Activated CD8-positive, alpha-beta memory T cell treated with anti-CD3 and anti-CD28 coated beads, Interleukin-2, amount 10 ng/mL, durations not matched to agents 7 days and 5 days (primary cell): ENCODE measurements at places on chromosomes 13 and 19. TPM values are rescaled to one million over a fixed set of nuclear protein-coding genes. Genes with fewer than 3 reads are reported as not detected.

The ZNF536 gene
- total RNA-seq, result not detected

DNA sequence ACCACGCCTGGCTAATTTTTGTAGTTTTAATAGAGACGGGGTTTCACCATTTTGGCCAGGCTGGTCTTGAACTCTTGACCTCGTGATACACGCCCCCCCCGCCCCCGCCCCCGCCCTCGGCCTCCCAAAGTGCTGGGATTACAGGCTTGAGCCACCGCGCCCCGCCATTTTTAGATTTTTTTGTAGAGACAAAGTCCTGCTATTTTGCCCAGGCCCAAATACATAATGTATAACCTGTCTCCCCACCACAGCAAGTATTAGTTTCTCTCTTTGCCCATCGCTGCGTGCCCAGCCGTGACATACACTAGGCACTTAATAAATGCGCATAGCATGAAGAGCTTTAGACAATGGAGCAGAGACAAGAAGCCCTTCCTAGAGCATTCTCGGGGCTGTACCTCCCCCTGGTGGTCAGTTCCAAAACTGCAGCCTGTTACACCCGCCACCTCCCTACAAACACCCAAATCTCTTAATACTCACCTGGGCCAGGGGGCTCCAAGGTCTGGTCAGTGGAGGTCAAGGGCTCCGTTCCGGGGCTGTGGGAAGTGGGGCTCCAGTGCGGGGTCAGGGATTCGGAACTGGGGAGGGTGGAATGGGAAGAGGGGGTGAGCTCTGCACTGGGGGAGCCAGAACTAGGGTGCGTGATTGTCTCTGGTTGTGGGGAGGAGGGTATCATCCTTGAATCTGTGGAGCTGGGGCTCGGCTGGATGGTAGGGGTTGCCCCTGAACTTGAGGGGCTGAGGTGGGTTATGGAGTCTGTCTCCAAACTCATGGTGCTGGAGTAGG is 22.5 kb downstream of the IQCN start:
- peaks cover 19% of the 10 kb centered on the region for H3K27me3 ChIP-seq
- no peaks in the 10 kb centered on the region for H3K36me3 ChIP-seq
- peaks cover 3% of the 10 kb centered on the region for H3K4me1 ChIP-seq

- peaks cover 77% of the 10 kb centered on the region for H3K4me1 ChIP-seq
- H3K27ac ChIP-seq, result peak overlapping the region; percentile 99
- H3K36me3 ChIP-seq, result peaks cover 22% of the 10 kb centered on the region
- peak overlapping the region; percentile 51 for H3K4me3 ChIP-seq
Measured at GRCh38 chr19:10412257-10412977, 7.9 kb upstream of the PDE4A start.

The LILRA2 gene
- 0.14 TPM for total RNA-seq

The IFNL1 gene
- total RNA-seq, result 0.26 TPM

DNA sequence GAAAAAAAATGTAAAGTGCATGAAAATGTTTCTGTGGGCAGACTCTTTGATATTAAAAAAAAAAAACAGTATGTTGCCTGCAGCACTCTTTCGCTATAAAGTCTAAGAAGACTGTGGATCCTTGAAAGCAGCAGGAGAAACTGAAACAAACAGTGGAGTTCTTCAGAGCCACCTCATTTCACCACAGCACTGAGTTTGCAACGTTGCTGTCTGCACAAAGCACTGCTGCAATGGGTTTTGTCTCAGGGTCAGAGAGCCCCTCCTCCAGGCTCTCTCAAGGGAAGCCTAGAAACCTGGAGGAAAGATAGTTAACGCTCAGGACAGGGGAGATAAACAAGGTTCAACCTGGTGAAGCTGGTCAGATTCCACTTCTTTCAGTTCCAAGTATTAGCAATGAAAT is 248.7 kb downstream of the EFNB2 start:
- no peaks in the 10 kb centered on the region for H3K4me1 ChIP-seq
- H3K36me3 ChIP-seq, result no peaks in the 10 kb centered on the region
- no peaks in the 10 kb centered on the region for H3K27me3 ChIP-seq
- H3K27ac ChIP-seq, result no peak overlapping the region
- no peak for DNase-seq
- H3K4me3 ChIP-seq, result no peak overlapping the region

The MBD3L3 gene
- total RNA-seq, result not detected

The SHISA2 gene
- total RNA-seq, result not detected

The METTL21C gene
- total RNA-seq, result not detected

The SOHLH2 gene
- total RNA-seq, result not detected

The DAND5 gene
- 0.26 TPM for total RNA-seq

DNA sequence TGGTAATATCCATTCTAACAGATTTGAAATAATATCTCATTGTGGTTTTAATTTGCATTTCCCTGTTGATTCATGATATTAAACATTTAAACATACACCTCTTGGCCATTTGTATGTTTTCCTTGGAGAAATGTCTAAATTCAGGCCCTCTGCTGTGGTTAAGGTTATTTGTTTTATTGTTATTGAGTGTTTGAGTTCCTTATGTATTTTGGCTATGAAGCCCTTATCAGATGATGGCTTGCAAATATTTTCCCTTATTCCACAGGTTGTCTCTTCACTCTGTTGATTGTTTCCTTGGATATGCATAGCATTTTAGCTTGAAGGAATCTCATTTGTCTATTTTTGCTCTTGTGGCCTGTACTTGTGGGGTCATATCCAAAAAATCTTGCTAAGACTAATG is 303.6 kb downstream of the GPC5 start:
- H3K4me1 ChIP-seq, result no peaks in the 10 kb centered on the region
- H3K27me3 ChIP-seq, result no peaks in the 10 kb centered on the region

The PRODH2 gene
- total RNA-seq, result not detected

DNA sequence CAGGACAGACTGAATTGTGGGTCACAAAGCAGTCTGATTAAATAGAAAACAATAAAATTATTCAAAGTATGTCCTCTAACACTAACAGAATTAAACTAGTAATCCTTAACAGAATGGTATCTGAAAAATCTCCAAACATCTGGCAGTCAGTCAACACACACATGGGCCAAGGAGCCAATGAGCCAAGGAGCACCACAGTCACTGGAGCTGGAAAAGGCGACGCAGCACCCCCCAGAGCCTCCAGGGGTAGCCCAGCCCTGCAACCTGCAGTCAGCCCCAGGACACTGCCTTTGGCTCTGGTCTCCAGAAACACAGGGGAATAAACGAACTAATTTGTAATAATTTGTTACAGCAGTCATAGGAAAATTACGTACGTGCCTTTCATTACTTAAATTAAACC is 12.3 kb downstream of the TUBGCP3 start:
- no peak overlapping the region for H3K27ac ChIP-seq
- no peak for DNase-seq
- H3K36me3 ChIP-seq, result peaks cover 31% of the 10 kb centered on the region
- no peak overlapping the region for H3K4me3 ChIP-seq
- peaks cover 35% of the 10 kb centered on the region for H3K4me1 ChIP-seq

DNA sequence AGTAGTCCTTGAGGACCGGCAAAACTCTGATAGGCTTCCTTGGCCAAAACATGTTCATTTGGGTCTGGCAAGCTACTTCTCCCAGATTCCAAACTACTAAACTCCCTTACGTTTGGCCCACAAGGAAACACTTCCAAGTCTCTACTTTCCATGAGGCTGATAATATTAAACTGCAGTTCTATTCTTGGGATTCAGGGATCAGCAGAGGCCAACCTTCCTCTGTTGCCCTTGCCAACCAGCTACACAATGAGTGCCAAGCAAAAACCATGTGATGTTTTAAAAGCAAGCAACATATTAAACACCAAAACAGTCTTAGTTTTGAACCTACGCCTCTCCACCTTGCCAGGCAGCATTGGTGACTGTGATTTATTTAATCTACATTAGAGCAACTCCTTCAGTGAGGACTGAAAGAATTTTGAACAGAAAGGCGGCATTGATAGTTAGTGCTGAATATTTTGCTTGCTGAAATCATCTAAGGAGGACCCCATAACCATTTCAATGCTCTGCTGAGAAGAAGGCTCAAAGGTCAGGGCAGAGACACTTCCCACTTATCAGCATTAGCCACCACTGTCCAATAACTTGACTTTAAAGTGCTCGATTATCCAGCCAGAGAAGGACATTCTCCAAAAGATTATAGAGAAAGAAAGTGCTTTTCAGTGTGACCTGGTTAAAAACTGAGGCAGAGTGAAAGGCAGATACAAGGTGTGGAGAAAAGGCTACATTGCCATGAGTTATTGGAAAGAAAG is 287.1 kb downstream of the TBC1D4 start:
- H3K4me1 ChIP-seq, result no peaks in the 10 kb centered on the region
- H3K4me3 ChIP-seq, result no peak overlapping the region
- H3K27me3 ChIP-seq, result peaks cover 22% of the 10 kb centered on the region

The ZNF607 gene
- 6.6 TPM for total RNA-seq

DNA sequence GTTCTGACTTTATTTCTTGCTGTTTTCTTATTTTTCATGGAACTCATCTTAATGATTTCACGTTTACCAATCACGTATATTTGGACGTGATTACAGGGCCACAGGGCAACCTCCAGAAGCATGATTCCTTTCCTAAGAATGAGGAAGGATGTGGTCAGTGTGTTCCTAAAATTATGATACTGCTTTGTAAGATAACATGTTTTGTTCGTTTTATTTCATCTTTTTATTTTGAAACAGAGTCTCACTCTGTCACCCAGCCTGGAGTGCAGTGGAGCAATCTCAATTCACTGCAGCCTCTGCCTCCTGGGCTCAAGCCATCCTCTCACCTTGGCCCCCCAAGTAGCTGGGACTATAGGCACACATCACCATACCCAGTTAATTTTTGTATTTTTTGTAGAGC is 24.8 kb upstream of the LAIR1 start:
- H3K27ac ChIP-seq, result peak overlapping the region; percentile 34
- H3K4me3 ChIP-seq, result no peak overlapping the region
- no peak for DNase-seq
- H3K27me3 ChIP-seq, result peaks cover 23% of the 10 kb centered on the region
- peaks cover 38% of the 10 kb centered on the region for H3K4me1 ChIP-seq

DNA sequence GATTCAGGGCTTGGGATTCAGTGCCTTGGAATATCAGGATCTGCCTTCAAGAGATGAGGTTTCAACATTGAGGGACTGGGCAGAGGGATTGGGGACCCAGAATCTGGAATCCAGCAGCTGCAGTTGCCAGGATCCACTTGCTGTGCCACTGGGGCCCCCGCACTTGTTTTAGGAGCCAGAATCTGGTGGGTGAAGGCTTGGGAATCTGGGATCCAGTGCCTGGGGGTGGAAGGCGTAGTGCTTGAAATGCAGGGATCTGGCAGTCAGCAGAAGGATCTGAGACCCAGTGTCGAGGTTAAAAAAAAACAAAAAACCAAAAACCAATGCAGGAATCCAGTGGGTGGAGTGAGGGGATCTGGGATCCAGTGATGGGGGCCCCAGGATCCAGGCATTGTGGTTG is 7.3 kb upstream of the SLC25A41 start:
- H3K36me3 ChIP-seq, result no peaks in the 10 kb centered on the region
- H3K4me3 ChIP-seq, result no peak overlapping the region
- no peak overlapping the region for H3K27ac ChIP-seq

The MIR17HG gene
- total RNA-seq, result 15.5 TPM

DNA sequence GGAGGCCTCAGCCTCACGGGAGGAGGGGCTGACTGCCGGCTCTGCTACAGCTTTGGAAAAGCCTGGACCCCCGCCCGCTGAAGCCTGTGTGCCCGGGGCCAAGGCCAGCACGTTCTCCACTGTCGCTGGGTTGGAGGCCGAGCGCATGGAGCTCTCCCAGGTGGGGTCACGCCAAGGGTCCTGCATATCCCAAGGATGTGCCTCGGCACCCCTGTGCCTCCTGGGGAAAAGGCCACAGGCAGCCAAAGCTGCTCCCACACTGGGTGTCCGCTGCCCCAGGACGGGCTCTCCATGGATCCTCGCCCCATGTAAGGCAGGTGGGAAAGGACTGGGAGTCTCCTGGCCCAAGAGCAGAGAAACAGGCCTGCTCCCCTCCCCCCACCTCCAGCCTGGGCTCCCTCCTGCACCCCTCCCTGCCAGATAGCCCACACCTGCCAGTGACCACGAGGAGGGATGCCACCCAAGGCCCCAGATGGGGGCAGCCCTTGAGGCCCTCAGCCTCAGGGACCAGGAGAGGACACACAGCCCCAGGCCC is 64.0 kb downstream of the MLLT1 start:
- H3K4me1 ChIP-seq, result no peaks in the 10 kb centered on the region
- H3K27ac ChIP-seq, result no peak overlapping the region
- H3K36me3 ChIP-seq, result no peaks in the 10 kb centered on the region
- no peaks in the 10 kb centered on the region for H3K27me3 ChIP-seq

DNA sequence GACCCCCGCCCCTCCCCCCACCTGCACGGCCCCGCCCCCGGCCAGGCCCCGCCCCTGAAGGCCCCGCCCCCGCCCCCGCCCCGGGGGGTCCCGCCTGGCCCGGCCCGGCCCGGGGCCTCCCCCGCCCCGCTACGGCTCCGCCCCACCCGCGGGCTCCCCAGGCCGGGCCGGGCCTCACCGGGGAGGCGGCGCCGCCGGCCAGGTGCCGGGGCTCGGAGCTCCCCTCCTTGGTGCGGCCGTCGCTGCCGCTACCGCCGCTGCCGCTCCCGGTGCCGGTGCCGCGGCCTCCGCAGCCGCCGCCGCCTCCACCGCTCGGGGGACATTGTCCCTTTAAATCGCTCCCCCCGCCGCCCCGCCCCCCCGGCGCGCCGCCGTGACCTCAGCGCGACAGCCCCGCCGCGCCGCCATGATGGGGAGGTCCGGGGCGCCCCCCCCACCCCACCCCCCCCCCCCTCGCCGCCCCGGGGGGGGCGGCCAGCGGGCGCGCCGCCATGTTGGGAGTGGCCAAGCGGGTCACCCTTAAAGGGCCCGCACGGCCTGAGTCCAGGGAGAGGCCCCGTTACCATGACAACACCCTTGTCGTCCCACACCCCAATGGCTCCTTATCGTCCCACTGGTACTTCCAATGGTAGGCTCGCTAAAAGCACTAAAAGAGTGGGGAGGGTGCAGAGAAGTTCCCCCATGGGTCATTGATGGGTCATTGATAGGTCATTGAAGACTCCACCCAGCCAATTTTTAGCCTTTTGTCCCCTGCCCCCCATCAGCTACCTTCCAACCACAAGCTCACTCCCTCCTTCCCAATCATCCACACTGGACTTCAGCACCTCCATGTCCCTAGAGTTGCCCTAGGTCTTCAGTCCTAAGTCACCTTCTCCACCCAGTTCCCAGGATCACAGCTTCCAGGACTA is at the start of gene WIZ:
WIZ (minus strand) TSS at position 337 of the 908 bp plus-strand sequence. CDS start 1,649 bp downstream, outside the sequence.
- peak; percentile 87 for DNase-seq
- no peaks in the 10 kb centered on the region for H3K27me3 ChIP-seq
- H3K4me1 ChIP-seq, result peaks cover 16% of the 10 kb centered on the region
- peak within 1 kb of the TSS; percentile 69 for H3K27ac ChIP-seq
- peaks cover 32% of the 10 kb centered on the region for H3K36me3 ChIP-seq

The FXYD3 gene
- not detected for total RNA-seq

- H3K4me3 ChIP-seq, result no peak overlapping the region
- no peaks in the 10 kb centered on the region for H3K36me3 ChIP-seq
- peaks cover 8% of the 10 kb centered on the region for H3K27me3 ChIP-seq
- H3K4me1 ChIP-seq, result peaks cover 6% of the 10 kb centered on the region
- no peak for DNase-seq
Measured at GRCh38 chr13:39244561-39245230, 206.4 kb downstream of the NHLRC3 start.
